ENCODE measurements at places on chromosomes 7 and 10.

GRCh38 chr10:131949041-131949862 lies 32.5 kb downstream of the BNIP3 start:
- no peak for DNase-seq

- DNase-seq = no peak
Observed at GRCh38 chr10:125878957-125879835, 1.9 kb downstream of the DHX32 start.

GRCh38 chr10:132938472-132939339 lies 3.7 kb downstream of the CFAP46 start:
- DNase-seq = peak; percentile 37

DNA sequence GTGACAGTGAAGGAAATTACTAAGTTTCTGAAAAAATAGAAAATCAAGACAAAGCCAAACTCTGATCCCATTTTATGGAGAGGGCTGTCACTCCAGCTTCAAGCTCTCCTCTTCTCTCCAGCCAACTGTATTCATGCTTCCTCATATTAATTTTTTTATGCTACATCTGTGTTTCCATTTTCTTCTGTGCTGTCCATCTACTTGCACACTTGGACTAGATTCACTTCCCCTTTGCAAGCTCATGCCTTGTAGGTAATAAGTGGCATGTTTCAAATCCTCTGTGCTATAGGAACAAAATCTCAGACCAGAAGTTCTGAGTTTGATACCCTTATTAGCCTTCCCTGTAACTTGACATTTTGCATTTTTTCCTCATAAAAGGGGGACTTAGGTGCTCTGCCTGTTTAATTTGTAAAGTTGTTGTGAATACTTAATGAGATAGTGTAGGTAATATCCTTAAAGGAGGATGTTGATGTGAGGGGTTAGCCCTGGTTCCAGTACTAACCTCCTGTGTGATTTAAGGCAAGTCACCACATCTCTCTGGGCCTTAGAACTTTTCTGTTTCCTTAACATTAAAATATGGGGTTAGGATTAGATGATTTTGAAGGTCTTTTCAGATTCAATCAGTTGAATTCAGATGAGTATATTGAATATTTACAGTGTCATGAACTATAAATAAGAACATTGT lies 358.8 kb downstream of the BBS9 start:
- no peak for DNase-seq

- no peak for DNase-seq
Observed at GRCh38 chr10:79023240-79024162, 45.3 kb upstream of the ZMIZ1 start.

GRCh38 chr7:150341263-150342120 lies at the start of gene RARRES2:
Gene RARRES2, minus strand, starts transcription at chr7:150341629. Its CDS starts 1,020 bp downstream, at chr7:150340609.
- DNase-seq = no peak

DNA sequence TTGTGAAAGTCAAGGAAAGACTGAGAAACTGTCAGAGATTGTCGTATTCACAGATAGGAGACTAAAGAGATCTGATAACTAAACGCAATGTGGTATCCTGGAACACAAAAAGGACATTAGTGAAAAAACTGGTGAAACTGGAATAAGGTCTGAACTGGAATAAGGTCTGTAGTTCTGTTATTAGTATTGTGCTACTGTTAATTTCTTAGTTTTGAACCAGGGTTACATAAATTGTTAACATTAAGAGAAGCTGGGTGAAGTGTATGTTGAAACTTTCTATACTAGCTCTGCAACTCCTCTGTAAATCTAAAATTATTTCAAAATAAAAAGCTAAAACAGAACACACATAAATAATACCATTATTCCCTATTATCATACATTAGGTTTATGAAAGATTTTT lies 3.4 kb upstream of the NT5C2 start:
- no peak for DNase-seq

- DNase-seq = no peak
Observed at GRCh38 chr10:60490013-60490412, 100.3 kb upstream of the ANK3 start.

GRCh38 chr10:113767222-113767621 lies 15.7 kb downstream of the PLEKHS1 start:
- no peak for DNase-seq

DNA sequence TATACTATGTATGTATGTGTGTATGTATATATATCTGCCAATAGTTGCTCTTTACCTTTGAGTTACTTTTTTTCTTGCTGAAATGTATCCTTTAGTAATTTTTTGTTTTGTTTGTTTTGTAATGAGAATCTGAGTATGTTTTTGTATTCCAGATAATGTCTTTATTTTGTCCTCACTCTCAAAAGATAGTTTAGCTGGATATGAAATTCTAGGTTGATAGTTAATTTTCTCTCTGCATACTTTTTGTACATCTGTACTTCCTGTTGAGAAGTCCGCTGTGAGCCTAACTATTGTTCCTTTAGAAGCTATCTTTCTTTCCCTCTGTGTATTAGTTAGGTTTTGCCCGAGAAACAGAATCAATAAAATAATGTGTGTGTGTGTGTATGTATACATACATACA lies 29.5 kb downstream of the BUB3 start:
- DNase-seq = no peak

All from activated CD4-positive, alpha-beta memory T cell treated with anti-CD3 and anti-CD28 coated beads for 36 hours (primary cell).